ENCODE measurements at places on chromosomes 1 and 21. TPM values are rescaled to one million over a fixed set of nuclear protein-coding genes. Genes with fewer than 3 reads are reported as not detected.

DNA sequence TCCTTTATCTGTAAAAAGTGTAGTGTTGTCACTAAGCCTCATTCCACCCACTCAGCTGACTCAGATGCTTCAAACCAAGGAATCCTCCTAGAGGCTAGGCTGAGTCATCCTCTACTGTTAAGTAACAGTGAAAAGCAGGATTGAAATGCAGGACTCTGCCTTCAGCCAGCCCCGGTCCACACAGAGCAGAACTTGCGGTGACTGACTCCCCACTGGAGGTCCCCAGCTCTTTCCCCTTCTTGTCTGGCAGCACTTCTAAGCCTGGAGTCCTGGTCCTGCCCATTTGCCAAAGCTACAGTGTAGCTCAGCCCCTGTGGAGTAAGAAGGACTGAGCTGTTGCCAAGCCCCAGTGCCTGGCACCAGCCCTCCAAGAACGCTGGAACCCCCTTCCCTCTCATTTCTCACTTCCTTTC is 1.7 kb downstream of the RAB7B start:
- H3K36me3 ChIP-seq = no peaks in the 10 kb centered on the region
- H3K4me3 ChIP-seq = no peak overlapping the region
- no peak for DNase-seq

GRCh38 chr1:170685166-170685565 is 21.2 kb downstream of the PRRX1 start:
- no peaks in the 10 kb centered on the region for H3K4me1 ChIP-seq
- H3K27ac ChIP-seq = no peak overlapping the region
- DNase-seq = no peak
- H3K27me3 ChIP-seq = no peaks in the 10 kb centered on the region
- H3K36me3 ChIP-seq = no peaks in the 10 kb centered on the region

Gene EVA1C
- 0.10 TPM for total RNA-seq

Gene HTR6
- not detected for total RNA-seq

Gene PAQR6
- total RNA-seq = 1.2 TPM

Gene REN
- total RNA-seq = not detected

DNA sequence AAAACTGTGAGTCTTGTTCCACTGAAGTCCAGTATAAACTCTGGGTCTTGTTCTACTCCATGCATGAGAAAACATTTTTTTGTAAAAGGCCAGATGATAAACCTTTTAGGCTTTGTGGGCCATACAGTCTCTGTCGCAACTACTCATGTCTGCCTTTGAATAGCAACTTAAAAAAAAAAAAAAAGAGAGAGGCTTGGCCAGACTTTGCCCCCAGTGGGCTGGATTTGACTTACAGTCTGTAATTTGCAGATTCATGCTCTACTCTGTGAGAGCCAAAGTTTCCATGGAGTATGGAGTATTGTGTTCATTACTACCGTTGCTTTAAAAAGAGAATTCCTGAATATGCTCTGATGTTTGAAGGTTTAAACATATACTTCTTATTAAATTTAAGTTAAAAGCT is 654.9 kb upstream of the PKN2 start:
- H3K36me3 ChIP-seq = no peaks in the 10 kb centered on the region
- no peak overlapping the region for H3K4me3 ChIP-seq
- no peaks in the 10 kb centered on the region for H3K27me3 ChIP-seq
- H3K27ac ChIP-seq = no peak overlapping the region
- no peaks in the 10 kb centered on the region for H3K4me1 ChIP-seq
- no peak for DNase-seq

- H3K4me3 ChIP-seq = no peak overlapping the region
- H3K27ac ChIP-seq = no peak overlapping the region
- H3K4me1 ChIP-seq = peaks cover 14% of the 10 kb centered on the region
- no peaks in the 10 kb centered on the region for H3K27me3 ChIP-seq
- H3K36me3 ChIP-seq = no peaks in the 10 kb centered on the region
These were observed 151.8 kb upstream of the B3GALT2 start for GRCh38 chr1:193338194-193338593.

- no peak for DNase-seq
- no peak overlapping the region for H3K27ac ChIP-seq
- no peaks in the 10 kb centered on the region for H3K4me1 ChIP-seq
- H3K4me3 ChIP-seq = no peak overlapping the region
- no peaks in the 10 kb centered on the region for H3K27me3 ChIP-seq
These were observed 20.9 kb downstream of the SLC30A1 start for GRCh38 chr1:211557894-211558625.

- H3K36me3 ChIP-seq = peaks cover 68% of the 10 kb centered on the region
- H3K4me3 ChIP-seq = no peak overlapping the region
- peaks cover 17% of the 10 kb centered on the region for H3K4me1 ChIP-seq
- H3K27ac ChIP-seq = no peak overlapping the region
- H3K27me3 ChIP-seq = no peaks in the 10 kb centered on the region
- DNase-seq = no peak
These were observed 19.8 kb downstream of the CNN3 start for GRCh38 chr1:94907136-94907535.

- peaks cover 67% of the 10 kb centered on the region for H3K27me3 ChIP-seq
- H3K27ac ChIP-seq = no peak overlapping the region
- DNase-seq = no peak
- no peaks in the 10 kb centered on the region for H3K36me3 ChIP-seq
These were observed 103.8 kb upstream of the CASZ1 start for GRCh38 chr1:10900251-10900651.

DNA sequence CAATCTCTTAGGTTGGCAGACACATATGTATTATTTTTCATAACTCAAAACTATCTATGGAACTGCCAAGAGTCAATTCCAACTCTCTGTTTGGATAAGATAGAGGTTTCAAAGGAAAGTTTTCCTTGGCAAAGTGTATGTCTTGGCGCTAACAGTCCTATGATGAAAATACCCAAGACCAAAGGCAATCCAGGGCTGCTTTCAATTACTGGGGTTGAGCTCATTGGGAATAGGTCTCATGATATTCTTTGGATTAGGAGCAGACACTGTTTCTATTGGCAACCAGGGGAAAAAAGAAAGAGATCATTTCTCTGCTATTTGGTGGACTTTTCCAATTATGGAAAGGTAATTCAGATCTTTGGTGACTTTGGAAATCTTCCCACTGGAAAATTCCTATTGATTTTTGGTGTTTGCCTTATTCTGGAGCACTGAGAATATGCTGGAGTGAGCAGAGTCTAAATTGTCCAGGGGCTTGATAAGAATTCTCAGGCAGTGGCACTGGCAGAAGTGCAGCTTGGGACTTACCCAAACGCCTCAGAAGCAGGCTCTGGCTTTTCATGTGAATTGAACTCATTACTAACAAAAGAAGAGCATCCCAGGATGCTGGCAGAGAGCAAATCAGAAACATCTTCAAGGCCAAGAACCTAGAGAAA is 20.4 kb upstream of the PLXNA2 start:
- peaks cover 6% of the 10 kb centered on the region for H3K4me1 ChIP-seq
- H3K36me3 ChIP-seq = no peaks in the 10 kb centered on the region
- no peak for DNase-seq
- no peak overlapping the region for H3K27ac ChIP-seq

DNA sequence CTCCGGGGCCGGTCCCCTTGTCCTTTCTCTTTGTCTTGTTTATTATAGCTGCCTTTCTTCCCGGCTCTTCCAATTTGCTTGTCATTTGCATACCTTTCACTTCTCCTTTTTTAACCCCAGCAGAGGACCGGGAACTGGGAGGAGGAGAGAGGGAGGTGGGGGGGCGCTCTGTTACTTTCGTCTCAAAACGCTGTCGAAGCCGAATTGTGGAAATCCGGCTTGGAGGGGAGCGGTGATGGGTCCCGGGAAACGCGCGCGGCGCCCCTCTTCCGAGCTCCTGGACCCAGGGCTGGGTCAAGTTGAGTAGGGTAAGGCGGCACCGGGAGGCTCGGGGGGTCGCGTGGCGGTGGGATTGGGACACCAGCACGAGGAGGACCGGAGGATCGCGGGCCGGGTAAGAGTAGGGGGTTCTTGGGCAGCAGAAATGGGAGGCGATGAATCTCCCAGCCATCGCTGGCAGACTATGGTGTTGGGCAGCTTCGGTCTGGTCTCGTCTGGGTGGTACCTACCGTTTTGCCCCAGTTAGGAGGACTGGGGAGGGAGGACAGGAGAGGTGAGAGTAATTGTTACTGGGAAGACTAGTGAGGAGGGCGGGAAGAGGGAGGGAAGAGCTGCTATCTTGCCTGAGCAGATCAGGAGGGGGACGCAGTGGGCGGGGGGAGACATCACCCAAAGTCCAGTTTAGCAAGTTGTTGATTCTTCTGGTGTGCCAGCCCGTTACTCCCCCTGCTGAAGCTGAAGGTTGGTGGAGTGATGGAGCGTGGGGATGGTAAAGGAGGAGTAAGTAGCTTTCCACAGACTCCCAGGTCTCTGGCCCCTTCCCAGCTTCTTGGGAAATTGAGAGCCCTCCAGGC is 1.5 kb downstream of the PROX1 start:
- peak; percentile 60 for DNase-seq
- H3K27me3 ChIP-seq = no peaks in the 10 kb centered on the region
- H3K4me3 ChIP-seq = peak overlapping the region; percentile 74
- peaks cover 24% of the 10 kb centered on the region for H3K4me1 ChIP-seq
- H3K27ac ChIP-seq = peak overlapping the region; percentile 81

DNA sequence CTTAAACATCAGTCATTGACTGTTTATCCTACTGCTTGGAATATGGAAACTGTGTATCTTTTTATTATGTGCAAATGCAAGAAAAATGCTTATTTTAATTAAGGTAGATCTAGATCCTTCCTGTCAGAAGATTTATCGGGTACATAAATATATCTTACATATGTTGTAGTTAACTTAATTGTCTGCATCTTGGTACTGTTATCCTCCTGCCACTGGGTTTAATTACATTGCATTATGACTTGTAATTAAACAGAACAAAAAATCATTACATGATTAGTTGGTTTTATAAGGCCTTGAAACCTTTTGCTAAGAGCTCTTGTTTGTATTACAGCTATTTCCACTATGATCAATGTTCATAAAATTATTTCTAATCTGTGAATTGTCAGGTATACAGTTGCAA is 211.2 kb downstream of the PTGER3 start:
- H3K4me1 ChIP-seq = no peaks in the 10 kb centered on the region
- no peak overlapping the region for H3K4me3 ChIP-seq
- DNase-seq = no peak
- H3K36me3 ChIP-seq = no peaks in the 10 kb centered on the region
- no peaks in the 10 kb centered on the region for H3K27me3 ChIP-seq
